ENCODE measurements at places on chromosomes 11 and 22.

DNA sequence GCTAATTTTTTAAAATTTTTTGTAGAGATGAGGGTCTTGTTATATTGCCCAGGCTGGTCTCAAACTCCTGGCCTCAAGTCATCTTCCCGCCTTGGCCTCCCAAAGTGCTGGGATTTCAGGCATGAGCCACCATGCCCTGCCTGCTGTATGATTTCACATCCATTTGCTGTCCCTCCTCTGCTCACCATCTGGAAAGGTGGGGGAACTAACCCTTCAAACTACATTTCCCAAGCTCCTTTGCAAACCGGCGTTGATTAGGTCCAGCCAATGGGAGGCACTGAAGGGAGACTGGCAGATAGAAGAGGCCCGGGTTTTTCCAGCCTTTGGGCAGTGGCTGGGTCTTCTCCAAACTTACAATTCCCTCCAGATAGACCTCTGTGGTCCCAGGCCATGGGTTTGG, 19.3 kb downstream of the RFPL1 start:
- DNase-seq, result no peak

GRCh38 chr11:125807909-125808308, 20.0 kb downstream of the PATE3 start:
- DNase-seq, result no peak

GRCh38 chr11:119427279-119427678, 4.3 kb upstream of the THY1 start:
- no peak for DNase-seq

DNA sequence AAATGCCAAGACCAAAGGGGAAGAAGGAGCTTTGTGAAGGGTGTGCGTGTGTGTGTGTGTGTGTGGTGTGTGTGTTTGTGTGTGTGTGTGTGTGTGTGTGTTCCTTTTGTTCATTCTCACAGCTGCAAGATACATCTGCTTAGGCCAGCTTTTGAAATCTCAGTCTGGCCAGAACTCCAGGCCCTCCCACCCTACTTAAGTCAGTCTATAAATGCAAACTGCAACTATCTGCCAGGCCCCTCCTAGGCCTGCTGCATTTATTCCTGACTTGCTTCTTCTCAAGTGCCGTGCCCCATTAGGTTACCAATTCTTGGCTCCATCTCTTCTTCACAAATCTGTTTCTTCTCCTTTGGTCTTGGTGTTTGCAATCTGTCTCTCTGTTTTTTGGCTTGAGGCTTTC, 21.6 kb upstream of the RIC3 start:
- no peak for DNase-seq

DNA sequence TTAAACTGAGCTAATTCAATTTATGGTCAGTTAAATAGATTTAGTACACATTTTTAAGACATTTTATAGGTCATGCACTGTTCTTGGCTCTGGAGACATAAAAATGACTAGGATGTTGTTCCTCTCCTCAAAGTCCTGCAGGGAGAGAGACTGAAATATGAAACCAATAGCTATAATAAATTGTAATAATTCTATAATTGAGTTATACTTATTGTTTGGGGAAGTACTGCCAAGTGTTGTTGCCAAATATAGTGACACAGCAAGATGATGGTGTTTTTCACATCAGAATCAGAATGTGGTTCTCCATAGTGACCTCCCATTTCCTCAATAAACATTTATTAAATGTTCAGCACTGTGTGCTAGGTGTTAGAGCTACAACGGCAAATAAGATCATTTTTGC, 470.6 kb downstream of the NTM start:
- no peak for DNase-seq

DNA sequence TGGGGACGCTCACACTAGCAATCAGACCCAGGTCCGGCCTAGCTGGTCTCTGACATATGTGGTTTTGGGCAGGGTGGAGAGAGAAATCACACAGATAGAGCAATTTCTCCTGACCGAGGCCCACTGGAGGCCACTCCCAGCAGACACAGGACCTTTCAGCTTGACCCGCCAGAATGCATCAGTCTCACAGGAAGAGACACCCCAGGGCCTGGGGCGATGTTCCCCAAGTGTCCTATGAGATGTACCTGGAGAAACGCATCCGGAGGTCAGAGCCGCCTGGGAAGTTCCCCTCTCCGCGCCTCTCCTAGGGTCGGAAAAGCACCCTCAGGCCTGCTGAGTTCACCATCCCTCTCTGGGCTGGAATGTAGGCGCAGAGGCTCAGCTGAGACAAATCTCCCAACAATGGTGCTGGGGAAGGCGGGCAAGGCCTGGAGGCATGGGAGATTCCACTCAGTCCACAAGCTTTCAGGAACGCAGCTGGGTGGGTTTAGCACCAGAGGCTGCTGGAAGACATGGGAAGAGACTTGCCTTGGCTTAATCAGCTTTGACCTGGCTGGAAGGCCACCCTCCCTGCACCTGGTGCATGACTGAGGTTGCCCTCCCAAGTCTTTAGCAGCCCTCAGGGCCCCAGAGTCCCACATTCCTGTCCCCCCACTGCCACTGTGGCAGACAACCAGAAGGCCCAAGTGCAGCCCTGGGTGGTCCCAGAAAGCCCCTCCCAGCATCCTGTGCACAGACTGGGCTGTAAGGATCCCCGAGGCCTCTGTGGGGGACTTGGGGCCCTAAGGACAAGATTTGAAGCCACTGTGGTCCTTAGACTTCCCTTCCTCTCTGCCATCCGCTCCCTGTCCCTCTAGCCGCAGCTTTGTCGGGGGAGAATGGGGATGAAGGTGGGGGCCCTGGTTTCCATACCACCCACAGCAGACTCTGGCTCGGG, 57.5 kb downstream of the RTL6 start:
- DNase-seq, result no peak

DNA sequence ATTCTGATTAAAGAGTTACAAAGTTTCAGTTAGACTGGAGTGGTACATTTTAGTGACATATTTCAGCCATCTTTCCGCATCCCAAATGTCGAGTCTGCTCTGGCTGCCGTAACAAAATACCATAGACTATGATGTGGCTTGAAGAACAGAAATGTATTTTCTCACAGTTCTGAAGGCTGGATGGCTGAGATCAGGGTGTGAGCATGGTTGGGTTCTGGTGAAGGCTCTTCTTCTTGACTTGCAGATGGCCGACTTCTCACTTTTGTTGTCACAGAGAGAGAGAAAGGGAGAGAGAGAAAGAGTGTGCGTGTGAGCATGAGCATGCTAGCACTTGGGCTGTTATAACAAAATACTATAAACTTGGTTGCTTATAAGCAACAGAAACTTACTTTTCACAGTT, 335.4 kb upstream of the RAG2 start:
- no peak for DNase-seq

DNA sequence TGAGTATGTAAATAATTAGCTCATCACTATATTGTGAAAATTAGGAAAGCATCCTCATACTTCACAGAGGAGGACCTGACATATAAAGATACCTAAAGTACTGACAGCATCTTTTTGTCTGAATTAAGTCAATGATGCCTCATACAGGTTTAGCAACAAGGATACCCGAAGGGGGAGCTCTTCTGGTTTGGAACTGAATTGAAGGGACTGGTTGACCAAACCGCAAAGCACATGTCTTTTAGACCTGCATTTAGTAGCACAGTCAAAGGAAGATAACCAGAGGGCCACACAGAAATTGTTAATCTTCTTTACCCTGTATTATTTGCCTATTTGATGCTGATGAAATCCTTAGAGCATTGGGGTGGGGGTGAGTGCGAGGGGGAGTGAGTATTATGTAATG, 12.9 kb upstream of the WT1 start:
- no peak for DNase-seq

GRCh38 chr22:48952256-48953102, 875.2 kb downstream of the BRD1 start:
- no peak for DNase-seq

GRCh38 chr11:73566422-73566821, 31.5 kb downstream of the FAM168A start:
- no peak for DNase-seq

DNA sequence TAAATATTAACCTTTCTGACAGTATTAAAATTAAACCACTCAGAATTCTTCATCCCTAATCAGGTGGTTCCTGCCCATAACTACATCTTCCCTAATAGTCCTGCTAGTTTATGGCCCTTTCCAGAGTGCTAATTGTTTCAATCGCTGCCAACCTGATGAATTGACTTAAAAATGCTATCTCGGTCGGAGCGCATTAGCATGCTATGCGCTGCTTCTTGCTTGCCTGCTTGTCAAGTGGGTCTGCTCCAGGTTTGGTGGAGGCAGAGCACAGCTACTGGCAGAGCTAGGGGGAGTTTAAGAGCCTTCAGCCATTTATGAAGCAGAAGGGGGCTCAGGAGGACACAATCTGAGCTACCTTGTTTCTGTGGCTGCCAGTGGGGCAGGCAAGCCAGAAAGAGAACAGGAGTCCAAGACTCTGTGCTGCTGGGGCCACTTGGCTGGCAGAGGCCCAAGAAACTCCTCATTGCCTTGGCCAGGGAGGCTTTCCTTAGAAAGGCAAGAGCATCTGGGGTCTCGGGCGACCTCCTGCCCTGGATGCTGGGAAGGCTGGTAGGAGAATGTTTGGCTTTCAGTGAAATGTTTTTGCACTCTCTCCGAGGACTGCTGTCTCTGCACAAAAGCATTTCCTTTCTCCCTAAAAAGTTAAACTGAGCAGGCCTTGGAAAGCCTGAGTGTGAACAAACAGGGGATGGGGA, 62.1 kb upstream of the PHOX2A start:
- peak; percentile 33 for DNase-seq

GRCh38 chr11:130486987-130487923, 38.8 kb downstream of the ADAMTS15 start:
- no peak for DNase-seq

DNA sequence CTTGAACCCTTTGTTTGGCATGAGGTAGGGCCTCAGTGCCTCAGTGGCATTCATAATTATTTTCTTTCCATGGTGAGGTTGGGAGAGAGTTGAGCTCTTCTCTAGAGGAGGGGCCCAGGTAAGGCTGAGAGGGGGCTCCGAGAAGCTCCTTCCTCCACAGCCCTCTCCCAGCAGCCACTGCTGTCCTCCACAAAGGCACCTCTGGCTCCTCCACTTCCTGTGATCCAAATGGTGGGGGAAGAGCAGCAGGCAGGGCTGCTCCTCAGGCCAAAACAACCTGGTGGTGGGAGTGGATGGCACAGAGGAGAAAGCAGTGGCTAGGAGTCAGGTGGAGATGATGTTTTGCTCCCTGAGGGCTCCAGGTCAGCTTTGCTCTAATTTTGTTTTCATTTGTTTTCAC, 13.3 kb downstream of the ROBO4 start:
- DNase-seq, result no peak

- DNase-seq, result no peak
These were observed 23.1 kb upstream of the GNAZ start for GRCh38 chr22:23047265-23047664.

DNA sequence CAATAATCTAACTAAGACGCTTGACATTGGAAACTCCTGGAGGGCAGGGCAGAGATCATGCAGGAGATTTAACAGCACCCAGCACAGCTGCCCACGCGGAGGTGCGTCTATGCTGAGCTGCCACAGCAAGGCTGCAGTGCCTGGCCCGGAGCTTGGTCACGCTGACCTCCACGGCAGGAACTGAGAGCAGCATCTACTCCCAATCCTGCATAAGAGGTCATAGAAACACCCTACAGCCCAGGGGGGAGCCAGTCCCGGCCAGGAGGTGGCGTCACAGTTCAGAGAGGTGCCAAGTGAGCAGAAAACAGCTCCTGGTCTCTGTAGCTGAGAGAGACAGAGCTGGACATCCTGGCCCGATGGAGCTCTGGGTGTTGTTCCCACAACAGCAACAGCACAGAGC, 121.1 kb upstream of the TMEM45B start:
- DNase-seq, result no peak

DNA sequence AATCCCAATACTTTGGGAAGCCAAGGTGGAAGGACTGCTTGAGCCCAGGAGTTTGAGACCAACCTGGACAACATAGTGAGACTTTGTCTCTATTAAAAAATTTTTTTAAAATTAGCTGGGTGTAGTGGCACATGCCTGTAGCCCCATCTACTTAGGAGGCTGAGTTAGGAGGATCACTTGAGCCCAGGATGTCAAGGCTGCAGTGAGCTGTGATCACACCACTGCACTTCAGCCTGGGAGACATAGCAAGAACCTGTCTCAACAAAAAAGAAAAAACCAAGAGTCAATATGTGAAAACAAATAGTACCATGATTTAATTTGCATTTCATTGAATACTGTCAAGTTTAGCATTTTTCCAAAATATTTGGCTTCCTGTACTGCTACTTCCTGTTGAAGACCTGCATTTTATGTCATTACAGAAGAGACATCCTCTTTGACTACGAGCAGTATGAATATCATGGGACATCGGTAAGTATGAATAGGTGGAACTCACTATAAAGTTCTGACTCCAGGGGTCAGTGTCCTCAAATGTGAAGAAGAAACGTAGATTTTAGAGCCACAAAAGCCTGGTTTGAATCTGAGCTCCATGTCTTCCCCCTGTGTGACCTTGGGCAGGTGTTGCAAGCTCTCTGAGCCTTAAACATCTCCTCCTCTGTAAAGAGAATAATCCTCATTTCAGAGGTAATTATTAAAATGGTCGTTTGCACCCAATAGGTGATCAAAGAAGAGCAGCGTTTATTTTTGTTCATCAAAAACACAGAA, 16.0 kb downstream of the CDC45 start:
- DNase-seq, result no peak

DNA sequence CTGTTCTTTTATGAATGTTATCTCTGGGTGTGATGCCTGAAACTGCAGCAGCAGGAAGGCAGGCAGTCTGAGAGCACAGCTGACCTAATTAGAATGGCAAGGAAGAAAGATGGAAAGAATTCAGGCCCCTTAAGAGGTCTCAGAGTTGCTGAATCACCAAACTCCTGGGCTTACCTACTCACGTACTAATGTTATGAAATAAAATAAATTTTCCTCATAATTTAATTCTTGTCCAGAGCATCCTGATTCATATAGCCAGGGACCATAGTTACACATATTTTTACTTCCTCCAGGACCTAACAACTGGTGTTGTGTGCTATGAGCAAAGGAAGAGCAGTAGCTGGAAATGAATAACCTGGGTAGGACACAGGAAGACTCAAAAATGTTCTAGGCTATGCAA, 41.9 kb downstream of the SNX19 start:
- no peak for DNase-seq

- DNase-seq, result peak; percentile 26
These were observed 72.0 kb upstream of the NARS2 start for GRCh38 chr11:78646564-78647185.

GRCh38 chr22:32951807-32952153, 106.4 kb downstream of the SYN3 start:
- no peak for DNase-seq

DNA sequence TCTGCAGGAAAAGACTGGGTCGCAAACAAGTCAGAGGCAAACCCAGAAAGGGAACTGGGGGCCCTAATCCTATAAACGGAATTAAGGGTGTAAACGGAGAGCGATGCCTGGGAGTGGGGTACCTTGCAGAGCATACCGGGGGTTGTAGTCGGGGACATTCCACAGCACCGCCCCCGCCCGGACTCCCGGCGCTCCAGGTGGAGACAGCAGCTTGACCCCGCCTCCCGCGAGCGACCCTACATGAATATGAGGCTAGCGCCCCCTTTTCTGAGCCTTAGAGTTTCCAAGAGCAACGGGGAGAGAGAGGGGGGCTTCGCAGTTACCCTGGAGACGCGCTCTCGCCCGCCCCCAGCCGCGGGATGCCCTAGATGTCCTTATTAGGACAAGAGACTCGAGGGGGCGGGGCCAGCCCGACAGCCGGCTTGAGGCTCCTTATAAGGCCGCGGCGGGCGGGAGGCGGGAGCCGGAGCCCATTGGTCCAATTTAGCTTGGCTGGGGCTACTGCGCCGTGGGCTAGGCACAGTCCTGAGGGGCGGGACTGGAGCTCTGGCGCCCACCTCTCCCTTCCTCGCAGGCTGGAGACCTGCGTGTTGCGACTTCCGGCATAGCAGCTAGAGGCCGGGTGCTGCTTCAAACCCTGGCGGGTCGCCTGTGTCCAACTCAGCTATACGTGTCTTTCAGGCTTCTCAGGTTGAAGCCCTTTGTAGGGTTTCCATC, 980 bp upstream of the MUS81 start:
- peak; percentile 90 for DNase-seq

Measured in NCI-H187 (cell line).